Adrenal gland (tissue), 19 donors: ENCODE measurements at places on chromosomes 3 and 15. TPM values are rescaled to one million over a fixed set of nuclear protein-coding genes. Genes with fewer than 3 reads are reported as not detected.
A peak's percentile ranks its signal among the peaks of the same experiment; 100 is the strongest.

GRCh38 chr3:40191251-40191650 is 118.3 kb upstream of the EIF1B start:
- H3K4me3 ChIP-seq, result no peak overlapping the region
- no peaks in the 10 kb centered on the region for H3K4me1 ChIP-seq
- H3K27ac ChIP-seq, result no peak overlapping the region
- H3K27me3 ChIP-seq, result no peaks in the 10 kb centered on the region

- no peaks in the 10 kb centered on the region for H3K4me1 ChIP-seq
- no peaks in the 10 kb centered on the region for H3K27me3 ChIP-seq
- H3K4me3 ChIP-seq, result no peak overlapping the region
- H3K36me3 ChIP-seq, result peaks cover 4% of the 10 kb centered on the region
- DNase-seq, result no peak
Measured at GRCh38 chr3:179418610-179419009, 32.7 kb downstream of the GNB4 start.

Gene MRPL46
- 36.7 TPM for polyA plus RNA-seq

- peaks cover 15% of the 10 kb centered on the region for H3K4me1 ChIP-seq
- no peak overlapping the region for H3K27ac ChIP-seq
- no peaks in the 10 kb centered on the region for H3K36me3 ChIP-seq
- DNase-seq, result no peak
Measured at GRCh38 chr3:111796566-111796965, 62.5 kb upstream of the PHLDB2 start.

- H3K27ac ChIP-seq, result no peak overlapping the region
- no peaks in the 10 kb centered on the region for H3K4me1 ChIP-seq
- no peaks in the 10 kb centered on the region for H3K27me3 ChIP-seq
- no peaks in the 10 kb centered on the region for H3K36me3 ChIP-seq
- no peak for DNase-seq
Measured at GRCh38 chr15:84799511-84800187, 17.5 kb upstream of the ALPK3 start.

Gene PLCD1
- 11.3 TPM for polyA plus RNA-seq

- no peaks in the 10 kb centered on the region for H3K36me3 ChIP-seq
- DNase-seq, result no peak
- no peaks in the 10 kb centered on the region for H3K27me3 ChIP-seq
- no peak overlapping the region for H3K4me3 ChIP-seq
- H3K27ac ChIP-seq, result no peak overlapping the region
- H3K4me1 ChIP-seq, result peaks cover 46% of the 10 kb centered on the region
Measured at GRCh38 chr3:53174346-53175250, 13.6 kb downstream of the PRKCD start.

Gene UBAP1L
- 5.7 TPM for polyA plus RNA-seq

GRCh38 chr15:84609818-84610525 is 9.2 kb downstream of the ZSCAN2 start:
- H3K27ac ChIP-seq, result no peak overlapping the region
- H3K4me3 ChIP-seq, result no peak overlapping the region
- no peak for DNase-seq
- no peaks in the 10 kb centered on the region for H3K27me3 ChIP-seq

- DNase-seq, result no peak
Measured at GRCh38 chr3:65811086-65811761, 227.5 kb downstream of the MAGI1 start.

GRCh38 chr3:132241776-132242514 is 75.3 kb upstream of the ACP3 start:
- DNase-seq, result no peak
- H3K4me3 ChIP-seq, result no peak overlapping the region
- H3K27me3 ChIP-seq, result no peaks in the 10 kb centered on the region

Gene EPHB3
- 0.29 TPM for polyA plus RNA-seq

DNA sequence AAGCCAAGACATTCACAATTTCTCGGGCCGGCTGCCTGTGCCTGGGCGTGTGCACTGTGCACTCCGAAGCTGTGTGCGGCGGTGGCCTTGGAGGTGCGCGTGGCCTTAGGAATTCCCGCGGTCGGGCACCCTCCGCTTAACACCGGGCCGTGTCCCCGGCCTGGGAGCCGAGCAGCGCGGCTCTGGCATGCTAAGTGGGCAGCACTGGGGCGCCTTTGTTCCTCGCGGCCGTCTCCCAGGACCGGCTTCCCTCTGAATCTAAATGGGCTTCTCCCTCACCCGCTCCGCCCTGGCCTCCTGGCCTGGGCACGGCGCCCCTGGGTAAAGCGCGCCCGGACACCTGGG is 498 bp upstream of the ARNT2 start:
- no peaks in the 10 kb centered on the region for H3K27me3 ChIP-seq
- H3K27ac ChIP-seq, result no peak overlapping the region
- peak overlapping the region; percentile 28 for H3K4me3 ChIP-seq
- no peaks in the 10 kb centered on the region for H3K36me3 ChIP-seq

DNA sequence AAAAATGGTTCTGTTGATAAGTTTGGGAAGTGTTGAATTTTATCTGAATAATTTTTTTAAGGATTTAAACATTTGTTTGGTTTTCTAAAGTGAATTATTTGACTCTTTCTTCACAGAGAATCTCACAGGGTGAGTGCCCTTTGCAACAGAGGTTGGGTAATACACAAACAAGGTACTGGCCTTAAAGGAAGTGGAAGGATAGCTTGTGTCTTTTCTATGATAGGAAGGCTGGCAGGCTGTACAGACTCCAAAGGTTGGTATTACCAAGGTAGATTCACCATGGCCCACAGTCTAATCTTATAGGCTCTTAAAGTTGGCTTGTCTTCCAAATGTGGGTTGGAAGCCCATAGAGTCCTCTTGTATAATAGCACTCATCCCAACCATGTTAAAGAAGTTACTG is 311.5 kb downstream of the SV2B start:
- no peaks in the 10 kb centered on the region for H3K27me3 ChIP-seq
- no peaks in the 10 kb centered on the region for H3K36me3 ChIP-seq
- H3K27ac ChIP-seq, result no peak overlapping the region
- H3K4me1 ChIP-seq, result peaks cover 15% of the 10 kb centered on the region

- H3K27ac ChIP-seq, result no peak overlapping the region
- H3K4me3 ChIP-seq, result no peak overlapping the region
- no peak for DNase-seq
- H3K4me1 ChIP-seq, result no peaks in the 10 kb centered on the region
Measured at GRCh38 chr3:142047021-142047369, 102.3 kb downstream of the TFDP2 start.

- no peak overlapping the region for H3K27ac ChIP-seq
- no peaks in the 10 kb centered on the region for H3K27me3 ChIP-seq
- DNase-seq, result no peak
- no peaks in the 10 kb centered on the region for H3K4me1 ChIP-seq
- H3K4me3 ChIP-seq, result no peak overlapping the region
Measured at GRCh38 chr3:3778641-3779270, 20.5 kb upstream of the LRRN1 start.

Gene ALPK3
- 10.4 TPM for polyA plus RNA-seq

DNA sequence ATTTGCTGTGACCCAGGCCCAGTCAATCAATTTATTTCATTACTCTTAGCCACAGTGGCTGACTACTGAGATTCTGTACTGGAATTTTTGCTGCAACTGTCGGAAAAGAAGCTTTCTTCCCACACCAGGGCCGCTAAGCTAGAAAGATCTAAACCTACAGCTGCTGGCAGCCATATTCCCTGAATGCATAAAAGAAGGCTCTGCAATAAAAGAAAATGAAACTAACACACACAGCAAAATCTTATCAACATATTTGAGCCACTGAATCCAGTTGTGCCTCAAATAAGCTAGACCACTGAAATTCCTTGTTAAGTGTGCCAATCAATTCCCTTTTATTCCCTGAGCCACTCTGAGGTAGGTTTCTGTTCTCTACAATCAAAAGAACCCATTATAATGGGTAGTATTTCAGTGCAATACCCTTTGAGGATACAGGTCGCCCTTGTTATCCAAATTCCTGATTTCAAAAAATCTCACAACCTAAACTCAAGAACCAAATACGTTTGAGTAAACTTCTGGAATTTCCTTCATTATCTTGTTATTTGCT is 60.3 kb downstream of the MYO9A start:
- no peaks in the 10 kb centered on the region for H3K36me3 ChIP-seq
- H3K27me3 ChIP-seq, result no peaks in the 10 kb centered on the region
- DNase-seq, result no peak

Gene GOLGA8R
- polyA plus RNA-seq, result 0.64 TPM

- H3K36me3 ChIP-seq, result no peaks in the 10 kb centered on the region
- H3K4me3 ChIP-seq, result no peak overlapping the region
- H3K27me3 ChIP-seq, result no peaks in the 10 kb centered on the region
- peak; percentile 53 for DNase-seq
Measured at GRCh38 chr3:9251055-9251786, 1.8 kb upstream of the SRGAP3 start.

- H3K27me3 ChIP-seq, result no peaks in the 10 kb centered on the region
- no peaks in the 10 kb centered on the region for H3K4me1 ChIP-seq
- DNase-seq, result no peak
- no peak overlapping the region for H3K4me3 ChIP-seq
- no peak overlapping the region for H3K27ac ChIP-seq
- H3K36me3 ChIP-seq, result no peaks in the 10 kb centered on the region
Measured at GRCh38 chr3:5275529-5275928, 88.0 kb downstream of the EDEM1 start.

Gene CLDN11
- polyA plus RNA-seq, result 7.8 TPM

Gene ETV5
- polyA plus RNA-seq, result 29.0 TPM

GRCh38 chr3:167188592-167188991 is 191.5 kb downstream of the ZBBX start:
- H3K27ac ChIP-seq, result no peak overlapping the region
- no peak for DNase-seq
- no peaks in the 10 kb centered on the region for H3K36me3 ChIP-seq
- H3K4me3 ChIP-seq, result no peak overlapping the region

DNA sequence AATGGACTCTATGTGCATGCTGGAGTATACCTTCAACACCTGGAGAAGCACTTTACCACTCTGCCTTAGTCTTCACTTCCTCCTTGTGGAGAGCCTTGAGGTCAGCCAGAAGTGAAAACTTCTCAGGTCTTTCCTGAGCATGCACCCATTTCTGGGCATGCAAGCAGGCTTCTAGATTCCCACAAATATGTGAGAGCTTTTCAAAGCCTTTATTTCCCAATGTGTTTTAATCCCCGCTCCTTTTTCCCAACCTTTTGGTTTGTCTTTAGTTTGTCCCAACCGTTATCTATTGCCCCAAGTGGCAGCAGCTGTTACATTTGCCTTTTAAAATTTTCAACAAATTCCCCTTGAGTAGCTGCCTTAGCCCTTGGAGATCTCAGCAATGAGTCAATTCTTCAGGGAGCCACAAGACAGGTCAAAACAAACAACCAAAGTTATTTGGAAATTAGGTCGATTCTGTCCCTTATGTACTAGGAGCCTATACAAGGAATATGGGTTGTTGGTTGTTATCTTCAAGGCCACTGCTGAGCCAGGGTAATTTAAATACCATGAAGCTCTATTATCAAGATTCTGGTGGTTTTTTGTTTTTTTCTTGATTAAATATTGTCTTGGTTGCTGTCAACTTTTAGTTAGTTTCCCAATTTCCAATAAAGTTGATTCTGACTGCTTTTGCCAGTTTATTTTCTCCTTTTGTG is 44.4 kb downstream of the LSM3 start:
- H3K27me3 ChIP-seq, result no peaks in the 10 kb centered on the region
- no peak overlapping the region for H3K27ac ChIP-seq
- no peak overlapping the region for H3K4me3 ChIP-seq
- no peaks in the 10 kb centered on the region for H3K36me3 ChIP-seq
